Neural progenitor cell (in vitro differentiated cells): ENCODE measurements at places on chromosomes 5 and 9.

- no peak for DNase-seq
Measured at GRCh38 chr9:72464857-72465592, 56.4 kb upstream of the TMC1 start.

DNA sequence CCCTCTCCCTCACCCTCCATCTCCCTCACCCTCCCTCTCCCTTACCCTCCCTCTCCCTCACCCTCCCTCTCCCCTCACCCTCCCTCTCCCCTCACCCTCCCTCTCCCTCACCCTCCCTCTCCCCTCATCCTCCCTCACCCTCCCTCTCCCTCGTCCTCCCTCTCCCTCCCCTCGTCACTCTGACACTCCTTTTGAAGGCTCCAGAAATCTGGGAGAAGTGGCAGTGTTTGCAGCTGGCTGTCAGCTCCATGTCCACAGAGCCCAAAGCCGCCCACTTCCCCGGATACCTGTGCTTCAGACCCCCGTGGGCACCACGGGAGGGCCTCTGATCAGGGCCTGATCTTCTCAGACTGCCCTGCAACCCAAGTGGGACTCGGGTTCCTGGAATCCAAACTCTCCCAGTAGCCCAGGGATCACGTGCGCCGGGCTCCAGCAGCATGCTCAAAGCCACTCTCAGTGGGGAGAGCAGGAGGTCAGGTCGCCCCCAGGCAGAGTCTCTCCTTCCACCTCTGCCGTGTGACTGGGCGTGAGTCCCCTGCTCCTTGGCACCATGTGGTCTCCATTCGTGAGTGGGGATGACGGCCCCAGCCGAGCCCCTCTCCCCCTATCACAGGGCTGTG is 33.1 kb downstream of the DBH start:
- no peak for DNase-seq

GRCh38 chr9:114399381-114399780 is 11.6 kb upstream of the AKNA start:
- DNase-seq: no peak

- DNase-seq: no peak
Measured at GRCh38 chr5:96083361-96083881, 121.8 kb upstream of the ELL2 start.
